ENCODE measurements at places on chromosomes 4 and X.

DNA sequence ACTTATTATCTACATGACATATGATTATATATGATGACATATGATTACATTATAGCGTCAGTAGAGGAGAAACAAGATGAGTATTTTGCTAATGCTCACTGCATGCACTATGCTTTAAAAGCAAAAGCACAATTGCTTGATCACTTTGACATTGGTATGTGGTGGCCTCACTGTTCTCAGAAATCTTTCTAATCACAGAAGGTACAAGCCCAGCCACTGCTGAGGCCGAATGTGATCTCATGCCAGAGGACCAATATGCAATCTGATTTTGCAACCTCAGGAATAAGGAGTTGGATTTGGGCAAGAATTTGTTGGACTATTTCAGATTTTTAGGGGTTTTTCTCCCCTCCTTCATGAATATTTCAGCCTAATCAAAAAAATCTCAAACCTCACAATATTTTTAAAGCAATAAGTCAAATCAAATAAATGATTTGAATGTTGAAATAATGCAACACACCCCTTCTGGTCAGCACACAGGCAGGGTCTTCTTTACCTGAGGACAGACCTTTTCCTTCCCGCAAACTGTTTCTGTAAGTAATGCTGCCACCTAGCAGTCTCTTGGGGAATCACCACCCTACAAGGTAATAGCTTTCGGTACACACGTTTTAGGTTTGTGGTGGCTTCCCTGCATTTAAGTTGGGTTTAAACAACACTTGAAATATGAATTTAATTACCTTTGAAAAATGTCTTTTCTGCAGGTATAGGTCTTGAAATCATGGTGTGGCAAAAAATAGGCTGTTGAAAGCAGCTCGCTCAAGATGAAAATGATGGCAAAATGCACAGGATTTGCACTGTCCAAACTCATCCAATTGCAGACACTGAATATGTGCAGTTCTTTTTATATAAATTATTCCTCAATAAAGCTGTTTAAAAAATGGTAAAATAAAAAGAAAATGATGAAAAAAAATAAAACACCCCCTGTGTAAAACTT, 4.8 kb upstream of the CXCL13 start:
- DNase-seq, result no peak

DNA sequence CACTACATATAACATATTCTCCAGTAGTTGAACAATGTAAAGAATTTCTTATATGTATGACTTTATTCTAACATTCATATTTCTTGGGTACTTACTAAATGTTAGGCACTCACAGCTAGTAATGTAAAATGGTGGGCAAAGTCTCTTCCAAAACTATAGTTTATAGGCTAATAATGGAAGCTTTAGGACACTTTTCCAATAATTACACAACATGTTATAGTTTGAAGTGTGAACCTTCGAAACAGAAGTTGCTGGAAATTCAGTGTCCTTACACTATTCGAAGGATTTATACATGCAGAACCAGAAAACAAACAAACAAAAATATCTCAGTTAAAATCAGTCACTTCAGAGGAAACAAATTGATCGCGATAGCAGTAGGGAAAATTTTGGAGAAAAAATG, 212.6 kb downstream of the DMD start:
- DNase-seq, result no peak

- no peak for DNase-seq
Measured at GRCh38 chr4:44662623-44663005, 11.2 kb upstream of the YIPF7 start.

DNA sequence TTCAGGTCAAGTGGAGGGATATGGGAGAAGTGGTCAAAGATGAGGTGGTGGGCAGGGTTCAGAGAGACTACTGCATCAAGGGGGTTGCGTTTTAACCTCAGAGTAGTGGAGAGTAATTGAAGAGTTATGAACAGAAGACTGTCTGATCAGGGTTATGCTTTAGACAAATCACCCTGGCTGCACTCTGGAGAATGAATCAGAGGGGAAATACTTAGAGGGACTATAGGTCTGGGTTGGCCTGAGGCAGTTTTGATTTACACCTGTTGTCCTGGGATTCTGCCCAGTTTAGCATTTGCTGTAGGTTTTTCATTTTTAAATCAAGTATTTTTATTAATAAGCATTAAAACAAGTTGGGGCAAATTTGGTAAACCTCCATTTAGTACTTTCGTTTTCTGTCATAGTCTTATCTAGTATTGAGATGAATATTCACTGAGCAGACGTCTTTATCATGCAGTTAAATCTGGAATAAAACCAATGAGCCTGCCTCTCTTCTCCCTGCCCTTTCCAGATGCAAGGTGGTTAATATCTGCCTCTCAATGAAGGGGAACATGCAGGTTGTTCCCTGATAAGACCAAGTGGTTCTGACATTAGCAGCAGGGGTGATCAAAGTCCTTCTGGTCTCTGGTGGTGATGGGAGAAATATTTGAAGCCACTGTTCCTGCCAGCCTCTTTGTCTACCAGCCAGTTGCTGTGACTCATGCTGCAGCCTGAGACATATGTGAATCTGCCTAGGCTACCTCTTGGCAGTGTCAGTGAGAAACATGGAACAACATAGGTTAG, 116.0 kb upstream of the RPS6KA3 start:
- no peak for DNase-seq

GRCh38 chrX:24145303-24146186, 4.0 kb upstream of the ZFX start:
- no peak for DNase-seq

DNA sequence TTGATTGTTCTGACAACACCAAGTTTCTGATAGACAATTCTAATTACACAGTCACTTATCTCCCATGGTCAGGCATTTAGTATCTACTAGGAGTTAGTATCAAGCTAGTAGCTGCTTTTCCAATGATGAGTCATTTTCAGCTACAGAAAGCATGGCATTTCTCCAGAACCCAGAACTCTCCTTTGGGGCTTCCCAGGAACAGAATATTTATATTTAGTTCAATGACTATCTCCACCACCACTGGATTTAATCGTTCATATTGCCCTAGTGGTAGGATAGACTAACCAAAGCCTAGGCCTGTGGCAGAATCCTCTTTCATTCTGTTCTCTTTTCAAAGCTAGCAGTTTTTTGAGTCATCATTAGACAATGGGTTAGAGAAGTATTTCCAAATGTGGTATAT, 569.4 kb downstream of the GABRG1 start:
- DNase-seq, result no peak

- peak; percentile 24 for DNase-seq
Measured at GRCh38 chrX:153925739-153926551, at the start of gene ARHGAP4. Gene ARHGAP4, minus strand, starts transcription at chrX:153926264. Its CDS starts 62 bp downstream, at chrX:153926202.

DNA sequence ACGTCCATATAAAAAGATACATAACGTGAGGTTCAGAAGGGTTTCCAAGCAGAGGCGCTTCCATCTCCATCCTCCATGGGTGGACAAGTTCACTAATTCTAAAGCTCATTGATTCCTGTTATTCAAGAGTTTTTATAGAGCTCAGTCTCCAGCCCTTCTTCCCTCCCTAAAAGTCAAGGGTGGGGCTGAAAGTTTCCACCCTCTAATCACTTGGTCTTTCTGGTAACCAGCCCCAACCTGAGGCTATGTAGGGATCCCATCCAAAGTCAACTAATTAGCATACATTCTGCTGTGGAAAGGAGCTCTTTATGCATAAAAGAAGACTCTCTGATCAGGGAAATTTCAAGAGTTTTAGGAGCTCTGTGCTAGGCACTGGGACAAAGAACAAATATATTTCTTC, 46.9 kb upstream of the VEGFC start:
- no peak for DNase-seq

DNA sequence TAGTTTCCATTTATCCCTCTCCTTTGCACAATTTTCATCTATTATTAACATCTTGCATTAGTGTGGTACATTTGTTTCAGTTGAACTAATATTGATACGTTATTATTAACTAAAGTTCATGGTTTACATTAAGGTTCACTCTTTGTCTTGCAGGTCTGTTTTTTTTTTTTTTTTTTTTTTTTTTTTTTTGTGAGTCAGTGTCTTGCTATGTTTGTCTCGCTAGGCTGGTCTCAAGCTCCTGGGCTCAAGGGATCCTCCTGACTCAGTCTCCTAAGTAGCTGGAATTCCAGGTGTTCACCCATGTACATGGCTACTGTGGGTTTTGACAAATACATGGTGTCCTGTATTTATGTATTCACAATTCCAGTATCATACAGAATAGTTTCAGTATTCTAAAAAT, 6.8 kb downstream of the TBC1D19 start:
- no peak for DNase-seq

DNA sequence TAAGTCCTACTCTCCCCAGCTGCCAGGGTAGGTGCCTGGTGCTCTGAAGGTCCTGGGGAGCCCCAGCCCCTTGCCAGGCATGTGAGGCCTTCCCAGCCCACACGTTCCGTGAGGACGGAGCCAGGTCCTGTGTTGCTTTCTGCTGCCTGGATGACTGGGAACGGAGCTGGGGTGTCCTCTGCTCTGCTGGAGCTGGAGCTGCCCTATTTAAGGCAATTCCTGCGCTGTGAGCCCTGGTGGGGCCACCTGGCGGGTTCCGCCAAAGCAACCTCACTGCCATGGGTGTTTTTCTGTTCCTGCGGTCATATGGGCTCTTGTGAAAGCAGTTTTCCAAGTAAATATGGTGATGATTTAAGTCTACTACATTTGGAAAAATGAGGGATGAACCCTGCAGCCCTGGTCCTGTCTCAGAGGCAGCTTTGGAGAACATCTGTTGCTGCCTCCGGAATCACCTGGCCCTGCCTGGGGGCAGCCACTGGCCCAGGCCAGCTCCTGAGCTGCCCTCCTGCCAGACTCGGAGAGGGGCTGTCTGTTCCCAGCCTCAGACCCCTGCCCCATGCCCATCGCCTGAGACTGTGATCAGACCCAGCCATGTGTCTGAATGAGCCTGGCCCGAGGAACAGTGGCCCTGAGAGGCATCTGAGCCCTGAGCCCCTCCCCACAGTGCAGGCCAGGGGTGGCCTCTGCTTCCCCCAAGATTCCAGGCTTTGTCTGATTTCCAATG, 33.2 kb downstream of the FGFRL1 start:
- no peak for DNase-seq

DNA sequence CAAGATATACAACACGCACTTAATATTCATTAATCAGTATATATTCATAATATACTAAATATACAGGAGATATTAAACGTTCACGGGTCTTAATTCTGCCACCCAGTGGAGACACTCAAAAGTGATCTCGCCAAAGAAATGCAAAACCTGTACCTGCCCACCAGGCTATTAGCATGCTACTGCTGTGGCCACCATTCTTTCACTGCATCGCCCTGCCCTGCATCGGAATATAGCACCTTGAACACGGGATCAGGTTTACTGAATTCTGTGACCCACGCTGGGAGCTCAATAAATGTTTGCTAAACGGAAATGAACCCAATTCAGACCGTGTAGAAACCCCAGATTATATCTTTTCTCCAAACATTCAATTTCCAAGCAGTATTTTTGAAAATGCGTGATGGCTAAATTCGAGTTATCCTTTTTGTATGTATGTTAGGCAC, 840 bp upstream of the CLCN3 start:
- peak; percentile 38 for DNase-seq

DNA sequence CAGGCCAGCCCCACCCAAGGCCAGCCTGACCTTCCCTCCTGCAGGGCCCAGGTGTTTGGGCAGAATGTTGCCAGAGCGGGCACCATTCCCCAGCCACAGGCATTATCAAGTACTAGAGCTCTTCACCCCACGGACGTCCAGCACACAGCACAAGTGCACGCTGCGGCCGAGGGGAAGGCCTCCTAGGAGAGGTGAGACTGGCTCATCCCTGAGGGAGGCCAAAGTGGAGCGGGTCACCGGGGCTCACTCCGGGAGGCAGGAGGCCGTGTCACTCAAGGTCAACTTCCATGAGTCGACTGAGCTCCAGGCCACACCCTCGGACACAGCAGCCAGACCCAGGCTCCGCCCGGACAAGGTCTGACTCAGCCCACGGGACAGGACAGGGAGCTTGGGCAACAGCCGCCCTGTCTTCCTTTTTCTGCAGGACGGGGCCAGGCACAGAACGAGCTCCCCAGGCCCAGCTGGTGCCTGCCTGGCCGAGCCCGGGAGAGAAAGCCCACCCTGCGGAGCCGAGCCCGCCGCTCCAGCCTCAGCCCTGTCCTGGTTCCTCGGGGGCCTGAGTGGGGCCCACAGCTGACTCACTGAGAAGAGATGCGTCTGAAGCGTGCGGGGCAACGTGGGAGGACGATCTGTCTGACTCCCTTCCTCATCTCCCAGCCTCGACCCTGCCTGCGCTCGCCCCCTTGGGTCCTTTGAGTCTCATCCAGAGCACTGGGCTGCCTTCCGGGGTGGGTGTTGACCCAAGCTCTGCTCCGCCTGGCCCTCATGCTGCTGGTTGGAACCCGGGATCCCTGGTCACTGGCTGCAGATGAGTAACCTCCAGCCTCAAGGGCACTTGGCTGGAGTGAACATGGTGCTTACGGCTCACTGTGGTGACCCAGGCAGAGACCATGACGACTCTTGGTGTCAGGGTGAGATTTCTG, 1.6 kb downstream of the SLC49A3 start:
- DNase-seq, result no peak
